Activated CD4-positive, alpha-beta memory T cell treated with anti-CD3 and anti-CD28 coated beads, Interleukin-2, amount 10 ng/mL, durations not matched to agents 7 days and 5 days (primary cell): ENCODE measurements at places on chromosomes 12 and 14. TPM values are rescaled to one million over a fixed set of nuclear protein-coding genes. Genes with fewer than 3 reads are reported as not detected.

The ZNF385A gene
- total RNA-seq, result 1.2 TPM

The GLT8D2 gene
- not detected for total RNA-seq

The CEP290 gene
- total RNA-seq, result 12.0 TPM

The NTF3 gene
- not detected for total RNA-seq

The NDUFB1 gene
- total RNA-seq, result 140 TPM

The TWF1 gene
- total RNA-seq, result 29.1 TPM

DNA sequence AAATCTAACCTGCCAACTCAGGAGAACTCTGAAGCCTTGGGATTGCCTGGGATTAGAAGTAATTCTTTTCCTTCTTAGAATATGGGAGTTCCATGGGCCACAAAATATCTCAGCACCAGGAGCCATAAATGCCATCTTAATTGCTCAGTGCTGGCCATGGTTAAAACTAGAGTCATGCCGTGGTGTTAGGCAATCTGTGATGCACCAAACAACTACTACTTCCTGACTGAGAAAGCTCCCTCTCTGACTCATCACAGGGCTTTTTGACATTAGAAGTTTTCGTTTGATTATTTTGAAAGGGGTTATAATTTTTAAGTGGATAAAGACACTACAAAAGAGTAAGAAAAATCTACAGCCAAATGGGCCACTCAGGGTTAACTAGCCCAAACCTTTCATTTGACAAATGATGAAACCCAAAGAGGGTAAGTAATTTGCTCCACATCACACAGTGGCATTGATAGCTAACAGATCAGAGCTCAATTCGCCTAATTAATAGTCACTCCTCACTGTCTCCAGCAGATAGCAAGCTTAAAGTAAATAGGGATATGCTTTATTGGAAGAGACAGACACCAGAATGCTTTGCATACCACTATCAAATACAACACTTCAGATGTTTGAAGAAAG is 377.3 kb downstream of the EMP1 start:
- H3K27ac ChIP-seq, result no peak overlapping the region
- DNase-seq, result no peak
- H3K4me1 ChIP-seq, result no peaks in the 10 kb centered on the region
- H3K27me3 ChIP-seq, result peaks cover 2% of the 10 kb centered on the region
- H3K36me3 ChIP-seq, result no peaks in the 10 kb centered on the region

DNA sequence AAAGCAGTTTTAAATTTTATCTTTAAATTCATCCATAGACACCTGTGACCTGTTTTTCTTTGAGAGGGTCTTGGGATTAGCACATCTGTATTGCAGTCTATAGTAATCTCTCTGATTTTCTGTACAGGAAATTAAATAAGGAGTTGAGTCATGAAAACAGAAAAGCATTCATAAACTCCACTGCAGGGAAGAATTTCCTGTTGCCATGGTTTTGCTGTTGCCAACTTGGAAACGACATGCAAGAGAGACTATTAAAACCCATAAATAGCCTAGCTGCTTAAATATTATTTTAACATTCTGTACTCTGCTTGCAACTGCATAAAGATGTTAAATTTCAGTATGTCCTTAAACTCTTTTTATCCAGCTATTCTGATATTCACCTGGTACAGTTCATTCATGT is 281.0 kb upstream of the RGS6 start:
- no peaks in the 10 kb centered on the region for H3K27me3 ChIP-seq
- H3K4me1 ChIP-seq, result no peaks in the 10 kb centered on the region
- H3K36me3 ChIP-seq, result peaks cover 70% of the 10 kb centered on the region
- DNase-seq, result no peak

DNA sequence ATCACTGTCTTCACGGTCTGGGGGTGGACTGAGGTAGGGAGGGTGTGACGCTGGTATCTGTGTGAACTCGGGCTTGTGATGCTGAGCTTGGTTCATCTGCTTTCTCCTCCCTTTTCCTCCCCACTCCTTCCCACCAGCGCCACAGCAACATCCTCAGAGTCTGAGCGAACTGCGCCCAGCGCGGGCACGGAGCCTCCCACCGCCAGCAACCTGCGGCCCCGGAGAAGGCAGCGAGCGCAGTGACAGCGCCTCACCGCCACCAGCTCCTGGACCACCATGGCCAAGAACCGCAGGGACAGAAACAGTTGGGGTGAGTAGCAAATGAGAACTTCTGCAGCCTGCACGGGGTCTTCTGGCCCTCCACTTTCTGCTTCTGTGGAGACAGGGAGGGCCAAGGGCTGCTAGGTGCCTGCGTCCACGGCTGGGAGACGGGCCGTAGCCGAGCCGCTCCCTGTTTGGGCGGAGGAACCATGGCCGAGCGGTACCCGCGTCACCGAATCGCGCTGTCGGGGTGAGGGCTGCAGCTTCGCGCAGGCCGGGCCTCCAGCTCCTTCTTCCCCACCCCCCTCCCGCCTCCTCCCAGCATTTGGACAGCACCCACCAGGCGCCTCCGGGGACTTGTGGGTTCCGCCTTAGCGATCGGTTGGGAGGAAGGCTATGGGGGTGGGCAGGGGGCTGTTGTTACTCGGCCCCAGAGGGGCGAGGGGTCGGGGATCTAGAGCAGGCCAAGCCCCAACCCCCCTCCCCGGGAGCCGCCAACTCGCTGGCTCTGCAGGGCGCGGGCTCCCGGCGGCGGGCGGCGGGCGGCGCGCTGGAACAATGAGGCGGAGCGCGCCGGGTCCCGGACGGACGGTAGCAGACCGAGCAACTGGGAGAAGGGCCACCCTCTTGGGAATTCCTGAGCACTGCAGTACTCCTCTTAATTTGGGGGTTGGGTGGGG is at the start of gene ATL1:
TSS of gene ATL1 (plus strand) at position 156 of the 941 bp plus-strand sequence. CDS start at position 277, 121 bp downstream.
- DNase-seq, result peak; percentile 50
- peaks cover 16% of the 10 kb centered on the region for H3K4me1 ChIP-seq
- H3K27me3 ChIP-seq, result peaks cover 60% of the 10 kb centered on the region
- no peak within 1 kb of the TSS for H3K27ac ChIP-seq

- peaks cover 4% of the 10 kb centered on the region for H3K27me3 ChIP-seq
- H3K4me1 ChIP-seq, result no peaks in the 10 kb centered on the region
- DNase-seq, result peak; percentile 4
- no peak overlapping the region for H3K27ac ChIP-seq
- H3K36me3 ChIP-seq, result no peaks in the 10 kb centered on the region
Observed at GRCh38 chr14:23441076-23441475, 5.6 kb upstream of the MYH7 start.

GRCh38 chr12:44020555-44020954 is 184.7 kb downstream of the TMEM117 start:
- no peaks in the 10 kb centered on the region for H3K27me3 ChIP-seq
- DNase-seq, result no peak
- H3K36me3 ChIP-seq, result no peaks in the 10 kb centered on the region
- no peak overlapping the region for H3K4me3 ChIP-seq
- no peaks in the 10 kb centered on the region for H3K4me1 ChIP-seq
- H3K27ac ChIP-seq, result no peak overlapping the region

- no peaks in the 10 kb centered on the region for H3K36me3 ChIP-seq
- no peak overlapping the region for H3K4me3 ChIP-seq
- no peaks in the 10 kb centered on the region for H3K4me1 ChIP-seq
- H3K27ac ChIP-seq, result no peak overlapping the region
- H3K27me3 ChIP-seq, result peaks cover 2% of the 10 kb centered on the region
- no peak for DNase-seq
Observed at GRCh38 chr12:106066051-106066705, 72.6 kb downstream of the NUAK1 start.

DNA sequence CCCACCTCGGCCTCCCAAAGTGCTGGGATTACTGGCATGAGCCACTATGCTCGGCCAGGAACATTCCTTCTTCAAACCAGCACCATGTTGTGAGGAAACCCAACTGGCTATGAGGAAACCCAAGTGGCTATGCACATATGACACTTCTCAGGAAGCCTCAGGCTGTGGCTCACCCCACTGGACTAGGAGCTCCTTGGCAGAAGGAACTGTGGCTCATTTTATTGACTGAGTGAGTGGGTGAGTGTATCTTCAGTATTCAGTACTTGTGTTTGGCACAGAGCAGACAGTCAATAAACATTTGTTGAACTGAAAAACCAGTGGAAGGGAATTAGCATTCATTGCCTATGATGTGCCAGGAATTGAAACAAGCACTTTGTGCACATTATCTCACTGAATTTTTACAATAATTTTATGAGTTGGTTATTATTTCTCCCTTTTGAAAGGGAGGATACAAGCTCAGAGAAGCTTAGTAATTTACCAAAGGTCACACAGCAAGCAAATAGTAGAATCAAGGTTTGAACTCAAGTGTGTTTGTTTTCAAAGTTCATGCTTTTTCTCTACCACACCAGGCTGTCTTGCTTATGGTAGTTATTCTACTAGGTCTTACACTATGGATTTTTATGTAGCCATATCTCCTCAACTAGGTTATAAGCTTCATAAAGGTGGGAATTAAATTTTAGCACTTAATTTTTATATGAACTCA is 121.6 kb downstream of the VEZT start:
- H3K36me3 ChIP-seq, result no peaks in the 10 kb centered on the region
- no peak overlapping the region for H3K4me3 ChIP-seq
- no peaks in the 10 kb centered on the region for H3K27me3 ChIP-seq
- no peak overlapping the region for H3K27ac ChIP-seq

DNA sequence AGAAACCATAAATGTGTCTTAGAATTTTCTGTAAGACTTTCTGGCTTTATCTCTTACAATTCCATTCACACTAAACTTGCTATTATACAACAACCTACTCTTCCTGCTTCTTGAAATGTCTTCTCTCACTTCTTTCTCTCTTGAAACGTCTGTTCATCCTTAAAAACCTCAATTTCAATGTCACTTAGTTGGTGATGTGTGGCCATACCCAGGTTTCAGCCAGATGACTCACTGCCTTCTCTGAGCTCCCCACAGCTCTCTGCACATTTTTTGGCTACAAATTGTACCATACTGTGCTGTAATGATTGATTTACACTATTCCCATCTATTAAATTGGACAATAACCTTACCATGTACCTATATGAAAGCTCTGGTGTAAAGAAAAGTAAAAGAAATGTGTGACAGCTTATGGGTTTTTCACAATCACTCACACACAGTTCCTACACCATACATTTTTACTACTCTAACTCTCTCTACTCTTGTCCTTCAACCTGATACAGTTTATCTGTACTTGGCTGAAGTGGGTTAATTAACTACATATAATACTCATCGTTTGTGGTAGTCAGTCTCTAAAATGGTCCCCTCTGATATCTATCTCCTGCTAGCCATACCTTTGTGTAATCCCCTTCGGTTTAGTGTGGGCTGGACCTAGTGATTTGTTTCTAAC is 222.1 kb downstream of the NELL2 start:
- H3K4me3 ChIP-seq, result no peak overlapping the region
- no peak for DNase-seq
- no peak overlapping the region for H3K27ac ChIP-seq
- H3K36me3 ChIP-seq, result no peaks in the 10 kb centered on the region
- no peaks in the 10 kb centered on the region for H3K27me3 ChIP-seq

DNA sequence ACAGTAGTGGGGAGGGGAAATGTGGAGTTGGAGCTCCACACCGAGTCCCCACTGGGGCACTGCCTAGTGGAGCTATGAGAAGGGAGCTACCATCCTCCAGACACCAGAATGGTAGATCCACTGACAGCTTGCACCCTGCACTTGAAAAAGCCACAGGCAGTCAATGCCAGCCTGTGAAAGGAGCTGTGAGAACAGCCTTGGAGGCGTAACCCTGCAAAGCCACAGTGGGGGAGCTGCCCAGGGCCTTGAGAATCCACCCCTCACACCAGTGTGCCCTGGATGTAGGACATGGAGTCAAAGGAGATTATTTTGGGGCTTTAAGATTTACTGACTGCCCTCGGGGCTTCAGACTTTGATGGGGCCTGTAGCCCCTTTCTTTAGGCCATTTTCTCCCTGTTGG is 12.5 kb downstream of the CTSG start:
- H3K27me3 ChIP-seq, result peaks cover 12% of the 10 kb centered on the region
- no peak for DNase-seq
- no peaks in the 10 kb centered on the region for H3K4me1 ChIP-seq
- H3K27ac ChIP-seq, result no peak overlapping the region
- no peaks in the 10 kb centered on the region for H3K36me3 ChIP-seq

DNA sequence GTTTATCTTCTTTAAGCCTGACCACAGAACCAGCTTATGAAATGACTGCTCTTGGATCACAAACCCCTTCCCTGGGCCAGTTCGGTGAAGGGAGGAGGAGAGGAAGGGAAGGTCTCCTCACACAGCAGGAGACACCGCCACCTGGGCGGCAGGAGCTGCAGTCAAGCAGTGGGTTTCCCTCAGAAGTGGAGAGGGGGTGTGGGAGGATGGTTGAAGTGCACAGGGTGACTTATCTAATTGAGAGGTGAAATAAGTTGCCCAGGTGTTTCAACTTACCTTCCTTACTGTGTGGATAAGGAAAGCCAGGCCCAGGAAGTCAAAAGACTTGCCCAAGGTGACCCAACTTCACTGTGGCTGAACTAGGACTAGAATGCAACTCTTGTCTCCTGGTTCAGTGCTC is 106.8 kb downstream of the EGLN3 start:
- no peaks in the 10 kb centered on the region for H3K36me3 ChIP-seq
- H3K4me3 ChIP-seq, result no peak overlapping the region
- peaks cover 7% of the 10 kb centered on the region for H3K4me1 ChIP-seq

DNA sequence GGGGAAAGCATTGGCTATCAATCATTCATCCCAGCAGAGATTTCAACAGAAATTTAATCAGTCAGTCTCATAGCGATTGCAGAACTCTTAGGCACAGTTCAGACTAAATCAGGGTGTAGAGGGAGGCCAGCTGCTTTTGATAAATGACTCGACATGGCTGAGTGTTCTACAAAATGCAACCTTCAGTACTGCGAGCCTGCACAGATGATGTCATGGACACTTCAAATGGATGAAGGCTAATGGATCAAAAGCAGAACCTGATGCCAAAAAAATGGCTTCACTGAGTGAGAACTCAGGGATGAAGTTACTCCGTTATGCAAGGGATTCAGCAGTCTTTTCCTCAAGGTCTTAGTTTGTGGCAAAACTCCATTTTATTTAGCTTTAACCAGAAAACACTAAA is 167.3 kb downstream of the DACT1 start:
- no peak overlapping the region for H3K4me3 ChIP-seq
- H3K27me3 ChIP-seq, result no peaks in the 10 kb centered on the region
- no peak overlapping the region for H3K27ac ChIP-seq
- no peaks in the 10 kb centered on the region for H3K36me3 ChIP-seq
- DNase-seq, result no peak

- DNase-seq, result no peak
- H3K27ac ChIP-seq, result no peak overlapping the region
- peaks cover 24% of the 10 kb centered on the region for H3K4me1 ChIP-seq
- H3K4me3 ChIP-seq, result no peak overlapping the region
Observed at GRCh38 chr12:123608182-123608581, 6.3 kb downstream of the DDX55 start.

DNA sequence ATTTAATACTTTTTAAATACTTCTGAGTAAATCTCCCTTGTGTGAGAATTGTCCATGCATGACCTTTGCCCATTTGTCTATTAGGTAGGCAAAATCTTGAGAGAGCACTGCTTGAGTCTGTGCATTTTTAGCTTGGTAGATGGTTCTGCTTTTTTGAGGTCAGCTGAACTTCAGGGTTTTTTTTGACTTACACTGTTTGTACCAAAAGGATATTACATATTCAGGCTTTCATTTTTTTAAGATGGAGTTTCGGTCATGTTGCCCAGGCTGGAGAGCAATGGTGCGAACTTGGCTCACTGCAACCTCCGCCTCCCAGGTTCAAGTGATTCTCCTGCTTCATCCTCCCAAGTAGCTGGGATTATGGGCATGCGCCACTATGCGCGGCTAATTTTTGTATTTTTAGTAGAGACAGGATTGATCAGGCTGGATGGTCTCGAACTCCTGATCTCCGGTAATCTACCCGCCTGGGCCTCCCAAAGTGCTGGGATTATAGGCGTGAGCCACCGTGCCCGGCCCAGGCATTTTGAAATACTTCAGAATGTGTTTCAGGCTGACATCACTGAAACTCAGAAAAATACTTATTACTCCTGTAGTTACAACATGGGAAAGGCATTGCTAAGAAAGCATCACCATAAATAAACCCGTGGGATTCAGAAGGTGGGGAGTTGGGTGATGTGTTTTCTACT is 11.1 kb downstream of the RASSF3 start:
- no peak overlapping the region for H3K27ac ChIP-seq
- DNase-seq, result no peak
- H3K4me3 ChIP-seq, result no peak overlapping the region
- H3K36me3 ChIP-seq, result peaks cover 29% of the 10 kb centered on the region
